ENCODE measurements at places on chromosomes 1 and 21.

GRCh38 chr1:116380499-116381242 lies 7.6 kb downstream of the ATP1A1 start:
- no peak for DNase-seq

DNA sequence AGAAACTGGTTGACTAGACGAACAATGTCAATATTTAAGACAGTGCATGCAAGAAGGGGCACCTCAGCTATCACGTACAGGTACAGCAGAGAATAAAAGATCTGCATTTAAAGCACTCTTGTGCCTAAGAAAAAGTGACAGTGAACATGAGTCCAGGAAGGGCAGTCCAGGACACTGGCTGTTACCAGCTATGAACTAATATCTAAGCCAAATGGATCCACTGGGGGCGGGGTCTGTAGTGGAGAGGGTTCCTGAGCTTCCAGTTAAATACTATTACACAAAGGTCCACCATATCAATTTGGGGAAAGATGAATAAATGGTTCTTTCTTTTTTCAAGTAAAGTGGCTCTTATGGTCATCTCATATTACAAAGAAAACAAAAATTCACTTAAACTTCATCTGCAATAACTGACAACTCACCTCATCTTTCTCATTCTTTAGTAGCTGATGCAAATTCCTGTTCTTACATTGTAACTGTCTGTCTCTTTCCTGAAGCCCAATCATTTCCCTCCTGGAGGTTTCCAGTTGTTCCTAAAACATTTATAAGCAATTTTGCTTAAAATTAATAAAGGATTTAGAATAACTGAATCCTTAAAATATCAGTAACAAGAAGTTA lies 24.5 kb downstream of the SSX2IP start:
- no peak for DNase-seq

DNA sequence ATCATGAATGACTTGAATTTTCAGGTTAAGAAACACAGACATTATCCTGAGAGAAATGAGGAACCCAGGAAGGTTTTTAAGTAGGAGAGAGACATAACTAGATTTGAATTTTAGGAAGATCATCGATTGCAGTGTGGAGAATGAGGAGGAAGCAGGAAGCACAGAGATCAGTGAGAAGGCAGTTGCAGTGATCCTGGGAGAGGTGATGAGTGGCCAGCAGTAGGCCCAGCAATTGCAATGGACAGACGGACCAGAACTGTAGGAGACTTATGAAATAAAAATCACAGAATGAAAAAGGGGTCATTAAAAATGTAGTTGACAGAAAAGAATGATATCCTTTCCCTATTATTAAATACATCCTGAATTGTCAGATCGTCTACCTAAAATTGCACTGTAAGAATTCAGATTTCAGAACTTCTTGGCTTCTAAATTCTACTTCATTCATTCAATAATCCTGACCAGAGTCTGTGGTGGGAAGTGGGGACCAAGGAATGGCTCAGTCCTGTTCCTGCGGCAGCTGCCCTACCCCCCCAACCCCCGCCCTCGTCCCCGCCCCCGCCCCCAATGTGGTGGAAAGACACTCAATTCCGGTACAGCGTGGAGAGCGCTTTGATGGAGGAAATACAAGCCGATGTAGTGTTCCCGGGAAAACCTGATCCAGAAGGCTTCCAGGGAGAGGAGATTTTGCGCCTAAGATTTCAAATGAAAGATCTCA lies 35.1 kb downstream of the SLC2A1 start:
- DNase-seq, result peak; percentile 86

DNA sequence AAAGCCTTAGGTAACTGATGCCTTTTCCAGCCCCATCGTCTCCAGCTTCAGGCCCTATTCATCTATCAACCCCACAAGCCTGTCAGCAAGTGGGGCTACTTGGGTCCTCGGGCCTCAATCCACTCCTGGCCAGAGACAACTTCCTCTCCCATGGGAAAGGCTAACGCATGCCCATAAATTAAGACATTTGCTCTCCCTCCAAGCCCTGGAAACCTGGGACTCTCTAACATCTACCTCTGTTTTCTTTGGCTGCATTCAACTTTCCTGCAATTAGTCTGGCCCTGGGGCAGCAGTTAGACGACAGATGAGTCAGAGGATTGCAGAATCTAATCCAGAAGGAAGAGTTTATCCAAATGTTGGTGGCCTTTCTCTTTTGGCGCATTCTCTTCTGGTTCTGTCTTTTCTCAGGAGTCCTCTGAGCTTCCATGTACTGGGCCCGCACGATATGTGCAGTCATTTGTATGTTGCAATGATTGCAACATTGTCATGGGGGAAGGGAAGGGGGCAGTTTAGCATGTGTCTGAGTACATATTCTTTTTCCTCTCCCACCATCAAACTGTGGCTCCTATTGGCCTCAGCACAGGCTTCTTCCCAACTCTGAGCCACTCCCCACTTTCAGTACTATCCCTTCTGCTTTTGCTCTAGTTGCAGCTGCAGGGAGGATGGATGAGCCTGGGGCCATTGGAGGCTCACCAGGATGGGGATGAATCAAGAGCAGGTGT lies 54.4 kb downstream of the NAV1 start:
- DNase-seq, result no peak

- no peak for DNase-seq
Measured at GRCh38 chr21:46304955-46305354, 18.7 kb downstream of the C21orf58 start.

- no peak for DNase-seq
Measured at GRCh38 chr1:11770011-11770410, 8.0 kb downstream of the C1orf167 start.

DNA sequence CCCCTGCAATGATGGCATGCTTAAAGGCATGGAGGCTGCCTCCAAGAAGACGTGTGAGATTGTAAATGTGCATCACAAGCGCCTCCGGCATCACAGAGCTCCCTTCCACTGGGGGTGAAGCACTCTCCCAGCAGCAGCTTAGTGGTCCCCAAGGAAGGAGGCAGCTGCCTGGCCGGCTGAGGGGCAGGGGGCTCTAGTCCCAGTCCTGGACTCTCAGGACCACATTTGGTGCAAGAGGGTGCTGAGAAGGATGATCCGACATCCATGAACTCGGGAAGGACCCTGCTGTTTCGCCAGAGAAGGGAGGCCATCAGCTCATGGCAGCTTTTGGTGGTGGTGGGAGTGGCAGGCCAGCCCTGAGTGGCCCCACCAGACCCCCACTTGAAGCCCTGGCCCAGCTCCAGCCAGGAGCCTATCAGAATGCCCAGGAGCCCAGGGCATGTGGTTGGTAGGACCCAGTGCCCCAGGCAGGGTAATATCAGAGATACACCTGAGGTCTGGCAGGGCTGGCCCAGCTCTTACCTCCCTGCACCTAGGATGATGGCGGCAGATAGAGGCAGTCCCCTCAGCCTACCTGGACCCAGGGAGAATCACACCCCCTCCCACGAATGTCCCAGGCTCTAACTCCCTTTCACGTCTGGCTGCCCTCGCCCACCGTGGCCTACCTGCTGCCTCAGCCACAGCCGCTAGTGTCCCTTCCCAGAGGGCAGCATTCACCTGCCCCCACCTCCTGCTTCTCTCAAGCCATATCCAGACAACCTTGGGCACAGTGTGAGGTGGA lies 2.4 kb upstream of the WNT9A start:
- DNase-seq, result no peak

DNA sequence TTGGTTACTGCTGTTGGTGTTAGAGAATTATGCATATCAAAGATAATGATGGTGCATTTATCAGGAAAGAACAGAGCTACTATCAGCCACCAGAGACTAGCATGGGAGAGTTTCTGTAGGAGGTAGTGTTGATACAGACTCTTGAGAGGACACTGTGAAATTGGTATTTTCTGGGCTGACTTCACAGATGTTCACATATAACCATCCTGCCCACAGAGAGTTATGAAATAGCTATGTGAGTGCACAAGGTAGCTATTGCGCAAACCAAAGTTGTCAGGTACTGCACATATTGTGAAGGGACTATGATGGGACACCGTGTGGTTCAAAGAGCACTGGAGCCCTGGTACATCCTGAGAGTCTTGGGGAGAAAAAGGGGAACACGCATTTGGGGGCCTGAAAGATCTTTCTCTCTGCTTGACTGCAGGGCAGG lies 1.4 kb upstream of the TLCD4 start:
- DNase-seq, result no peak

DNA sequence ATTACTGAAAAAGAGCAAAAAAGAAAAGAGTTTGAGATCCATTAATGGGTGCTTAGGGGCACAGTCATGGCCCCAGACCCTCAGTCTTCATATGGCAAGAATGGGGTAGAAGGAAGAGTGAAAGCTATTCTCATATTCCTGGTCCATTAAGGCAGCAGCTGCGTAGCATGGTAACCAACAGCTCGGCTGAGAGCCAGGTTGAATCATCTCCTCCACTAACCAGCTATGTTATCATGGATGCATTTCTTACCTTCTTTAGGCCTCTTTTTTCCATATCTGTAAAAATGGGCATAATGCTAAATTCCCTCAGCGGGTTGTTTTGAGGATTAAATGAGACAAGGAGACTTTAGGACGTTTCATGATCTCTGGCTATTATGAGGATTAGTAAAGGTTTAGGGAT lies 15.0 kb upstream of the SARS1 start:
- DNase-seq, result no peak

- no peak for DNase-seq
Measured at GRCh38 chr1:9441451-9442133, 97.7 kb upstream of the SLC25A33 start.

DNA sequence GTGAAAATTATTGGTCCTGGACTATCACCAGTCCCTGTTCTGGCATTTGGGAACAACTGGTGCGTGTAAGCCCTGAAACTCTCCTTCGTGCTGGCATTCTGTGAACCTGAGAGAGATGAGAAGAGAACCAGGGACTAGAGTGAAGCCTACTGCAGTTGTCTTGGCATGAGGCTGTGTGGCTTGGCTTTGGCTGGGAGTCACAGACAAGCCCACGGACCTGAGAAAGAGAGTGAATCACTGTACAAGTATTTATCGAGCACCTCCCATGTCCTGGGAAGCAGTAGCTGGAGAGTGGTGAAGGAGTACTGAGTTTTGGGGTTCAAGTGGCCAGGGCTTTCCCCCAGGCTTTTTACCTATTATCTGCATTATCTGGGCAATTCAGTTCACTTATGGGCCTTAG lies 63.3 kb downstream of the FGGY start:
- no peak for DNase-seq

DNA sequence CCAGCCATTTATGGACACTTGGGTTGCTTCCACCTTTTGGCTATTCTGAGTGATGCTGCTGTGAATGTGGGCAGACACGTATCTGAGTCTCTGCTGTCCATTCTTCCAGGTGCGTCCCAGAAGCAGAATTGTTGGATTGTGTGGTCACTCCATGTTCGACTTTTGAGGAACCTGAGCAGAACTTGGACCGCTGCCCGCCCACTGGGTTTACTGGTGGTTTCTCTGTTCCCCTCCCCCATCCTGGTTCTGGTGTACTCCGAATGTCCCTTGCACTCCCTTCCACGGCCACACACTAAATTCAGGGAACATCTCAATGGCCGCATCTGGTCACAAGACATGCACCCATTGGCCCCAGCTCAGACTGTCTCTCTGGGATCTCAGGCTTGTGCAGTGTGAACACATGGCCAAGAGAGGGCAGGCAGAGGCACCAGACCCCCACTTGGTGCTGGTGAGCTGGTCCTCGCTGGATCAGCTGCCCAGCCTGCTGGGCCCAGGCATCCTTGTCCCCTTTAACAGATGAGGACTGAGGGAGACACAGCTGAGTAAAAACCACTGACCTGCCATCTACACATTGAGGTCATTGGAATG lies 565.1 kb downstream of the NPHP4 start:
- no peak for DNase-seq

Measured in NCI-H748 treated with DMSO at 0.1 percent for 48 hours (cell line).